ENCODE measurements at places on chromosomes 7 and 10.

- no peak overlapping the region for H3K4me3 ChIP-seq
- H3K27me3 ChIP-seq: no peaks in the 10 kb centered on the region
- H3K4me1 ChIP-seq: no peaks in the 10 kb centered on the region
- no peak overlapping the region for H3K27ac ChIP-seq
These were observed 421.3 kb upstream of the NUPR2 start for GRCh38 chr7:56537477-56537876.

DNA sequence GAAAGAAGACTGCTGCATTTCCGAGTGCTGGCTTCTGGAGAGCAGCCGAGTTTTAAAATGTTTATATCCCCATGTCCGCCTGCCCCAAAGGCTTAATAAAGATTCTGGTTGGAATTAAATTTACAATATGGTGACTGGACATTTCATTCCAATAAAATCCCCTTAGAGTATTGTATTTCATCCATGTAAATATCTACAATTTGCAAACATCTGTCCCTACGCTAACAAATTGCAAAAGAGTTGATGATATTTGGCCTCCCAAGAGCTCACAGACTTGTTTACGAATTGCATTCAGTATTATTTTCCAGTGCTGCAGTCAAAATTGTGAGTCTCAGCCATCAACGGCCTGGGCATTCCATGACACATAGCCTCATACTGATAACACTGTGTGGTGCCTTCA, 50.1 kb downstream of the PLEKHS1 start:
- no peaks in the 10 kb centered on the region for H3K4me1 ChIP-seq
- no peak overlapping the region for H3K27ac ChIP-seq
- no peak overlapping the region for H3K4me3 ChIP-seq
- H3K27me3 ChIP-seq: peaks cover 45% of the 10 kb centered on the region
- DNase-seq: no peak

GRCh38 chr10:80356989-80357850, 639 bp downstream of the DYDC2 start:
- peak overlapping the region; percentile 22 for H3K4me3 ChIP-seq
- H3K27me3 ChIP-seq: peaks cover 38% of the 10 kb centered on the region
- no peaks in the 10 kb centered on the region for H3K36me3 ChIP-seq
- no peak overlapping the region for H3K27ac ChIP-seq
- H3K4me1 ChIP-seq: peaks cover 10% of the 10 kb centered on the region

GRCh38 chr7:12909483-12909882, 222.1 kb downstream of the ARL4A start:
- no peaks in the 10 kb centered on the region for H3K4me1 ChIP-seq
- H3K36me3 ChIP-seq: no peaks in the 10 kb centered on the region
- no peak for DNase-seq
- no peaks in the 10 kb centered on the region for H3K27me3 ChIP-seq
- no peak overlapping the region for H3K27ac ChIP-seq

DNA sequence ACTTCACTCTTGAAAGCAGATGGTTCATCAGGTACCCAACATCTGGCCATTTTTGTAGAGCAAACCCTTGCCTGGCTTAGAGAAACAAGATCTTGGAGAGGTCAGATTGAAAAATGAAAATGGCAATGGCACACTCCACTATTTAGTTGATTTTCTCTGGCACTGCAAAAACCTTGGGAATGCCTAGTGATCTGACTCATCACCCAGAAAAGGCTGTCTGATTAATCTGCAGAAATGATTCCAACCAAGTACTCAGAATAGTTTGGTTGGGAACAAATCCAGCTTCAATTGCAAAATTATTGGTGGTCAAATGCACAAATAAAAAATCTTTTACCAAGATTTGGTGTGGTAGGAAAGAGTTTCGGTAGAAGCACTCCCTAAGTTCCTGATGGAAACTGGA, 351.2 kb downstream of the PHTF2 start:
- no peak for DNase-seq
- H3K27me3 ChIP-seq: no peaks in the 10 kb centered on the region
- H3K4me3 ChIP-seq: no peak overlapping the region

- DNase-seq: no peak
- H3K36me3 ChIP-seq: no peaks in the 10 kb centered on the region
- H3K27ac ChIP-seq: no peak overlapping the region
- H3K4me1 ChIP-seq: no peaks in the 10 kb centered on the region
- no peak overlapping the region for H3K4me3 ChIP-seq
- peaks cover 4% of the 10 kb centered on the region for H3K27me3 ChIP-seq
These were observed 566.6 kb downstream of the KCNMA1 start for GRCh38 chr10:77071001-77071511.

DNA sequence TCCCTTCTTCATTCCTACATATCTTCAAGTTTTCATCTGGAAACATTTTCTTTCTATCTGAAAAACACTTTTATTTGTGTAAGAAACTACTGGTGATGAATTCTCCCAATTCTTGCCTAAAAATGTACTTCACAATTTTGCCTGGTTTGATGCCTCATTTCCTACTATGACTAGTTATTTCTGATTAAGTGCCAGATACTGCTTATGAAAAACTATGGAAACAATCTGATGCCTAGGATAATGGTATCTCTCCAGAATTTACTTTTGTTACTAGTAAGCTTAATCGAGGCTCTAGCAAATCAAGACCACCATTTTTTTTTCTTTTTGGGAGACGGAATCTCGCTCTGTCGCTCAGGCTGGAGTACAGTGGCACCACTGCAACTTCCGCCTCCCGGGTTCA, 31.3 kb downstream of the CACUL1 start:
- H3K4me3 ChIP-seq: no peak overlapping the region
- H3K36me3 ChIP-seq: peaks cover 12% of the 10 kb centered on the region
- H3K4me1 ChIP-seq: no peaks in the 10 kb centered on the region
- no peak overlapping the region for H3K27ac ChIP-seq

GRCh38 chr7:151232917-151233701, 826 bp downstream of the CHPF2 start:
- peaks cover 33% of the 10 kb centered on the region for H3K4me1 ChIP-seq
- DNase-seq: peak; percentile 80
- peaks cover 32% of the 10 kb centered on the region for H3K36me3 ChIP-seq
- peak overlapping the region; percentile 100 for H3K4me3 ChIP-seq
- H3K27me3 ChIP-seq: no peaks in the 10 kb centered on the region
- H3K27ac ChIP-seq: peak overlapping the region; percentile 99

GRCh38 chr7:112439476-112439875, 10.8 kb upstream of the IFRD1 start:
- H3K27me3 ChIP-seq: peaks cover 5% of the 10 kb centered on the region
- H3K27ac ChIP-seq: no peak overlapping the region
- H3K4me1 ChIP-seq: no peaks in the 10 kb centered on the region
- H3K4me3 ChIP-seq: no peak overlapping the region
- DNase-seq: no peak

- H3K36me3 ChIP-seq: peaks cover 36% of the 10 kb centered on the region
- peaks cover 31% of the 10 kb centered on the region for H3K4me1 ChIP-seq
- peaks cover 2% of the 10 kb centered on the region for H3K27me3 ChIP-seq
- no peak for DNase-seq
These were observed 56.6 kb downstream of the INPP5A start for GRCh38 chr10:132593900-132594876.

GRCh38 chr10:84537447-84537931, 209.1 kb downstream of the CCSER2 start:
- H3K4me3 ChIP-seq: no peak overlapping the region
- H3K27me3 ChIP-seq: peaks cover 17% of the 10 kb centered on the region
- peaks cover 8% of the 10 kb centered on the region for H3K4me1 ChIP-seq
- H3K36me3 ChIP-seq: no peaks in the 10 kb centered on the region

GRCh38 chr7:80629023-80629422, 9.4 kb upstream of the CD36 start:
- no peak overlapping the region for H3K4me3 ChIP-seq
- DNase-seq: no peak
- H3K36me3 ChIP-seq: no peaks in the 10 kb centered on the region
- H3K27ac ChIP-seq: no peak overlapping the region

DNA sequence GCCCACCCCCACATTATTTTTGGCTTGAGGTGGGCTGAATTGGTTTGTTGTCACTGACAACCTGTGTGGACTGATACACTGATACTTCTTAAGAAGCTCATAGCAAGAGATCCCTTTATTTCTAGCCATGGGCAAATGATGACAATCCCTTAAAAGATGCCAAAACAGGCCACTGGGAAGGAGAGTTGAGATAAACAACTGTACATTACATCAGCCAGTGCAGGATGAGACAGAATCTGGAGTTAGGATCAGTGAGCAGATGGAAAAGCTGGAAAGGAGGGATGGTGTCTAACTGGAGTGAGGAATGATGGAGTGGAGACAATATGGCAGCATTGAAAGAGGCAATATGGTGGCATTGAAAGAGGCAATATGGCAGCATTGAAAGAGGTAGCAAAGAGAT, 195.9 kb upstream of the LYZL2 start:
- no peaks in the 10 kb centered on the region for H3K36me3 ChIP-seq
- H3K27ac ChIP-seq: no peak overlapping the region
- H3K4me1 ChIP-seq: no peaks in the 10 kb centered on the region
- H3K4me3 ChIP-seq: no peak overlapping the region

DNA sequence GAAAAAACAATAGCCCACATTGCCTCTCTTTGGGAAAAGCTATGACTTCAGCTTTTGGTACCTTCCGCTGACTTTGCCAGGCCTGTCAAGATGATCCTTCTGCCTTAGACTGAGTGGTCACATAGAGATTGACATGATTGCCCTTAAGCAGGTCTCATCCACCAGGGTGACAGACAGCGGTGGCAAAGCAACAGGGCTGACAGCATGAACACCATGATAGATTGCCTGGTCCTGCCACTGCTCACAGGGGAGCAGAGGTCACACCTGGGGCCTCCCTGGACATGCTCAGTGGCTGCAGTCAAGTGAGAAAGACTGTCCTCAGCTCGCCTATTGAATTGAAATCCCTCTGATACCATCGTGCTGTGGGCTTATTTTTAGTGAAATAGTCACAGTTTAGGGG, 1080.2 kb downstream of the KCNMA1 start:
- no peak overlapping the region for H3K4me3 ChIP-seq
- no peaks in the 10 kb centered on the region for H3K36me3 ChIP-seq
- DNase-seq: no peak

DNA sequence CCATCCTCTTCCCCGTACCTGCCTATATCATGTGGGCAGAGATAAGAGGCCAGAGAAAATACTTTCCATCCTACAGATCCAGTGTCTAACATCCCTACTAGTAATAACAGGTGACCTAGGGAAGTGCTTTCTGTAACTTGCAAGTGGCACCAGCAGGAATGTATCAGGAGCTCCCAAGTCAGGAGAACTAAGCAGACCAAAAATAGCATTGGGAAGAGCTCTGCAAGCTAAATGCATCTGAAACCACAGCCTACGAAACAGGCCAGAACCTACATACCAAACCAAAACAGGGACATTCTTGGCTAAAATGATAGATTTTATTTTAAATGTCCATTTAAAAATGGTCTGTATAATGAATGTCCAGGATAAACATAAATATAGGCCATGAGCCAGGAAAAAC, 680.8 kb downstream of the PHTF2 start:
- no peaks in the 10 kb centered on the region for H3K27me3 ChIP-seq
- no peak overlapping the region for H3K4me3 ChIP-seq
- no peaks in the 10 kb centered on the region for H3K36me3 ChIP-seq

DNA sequence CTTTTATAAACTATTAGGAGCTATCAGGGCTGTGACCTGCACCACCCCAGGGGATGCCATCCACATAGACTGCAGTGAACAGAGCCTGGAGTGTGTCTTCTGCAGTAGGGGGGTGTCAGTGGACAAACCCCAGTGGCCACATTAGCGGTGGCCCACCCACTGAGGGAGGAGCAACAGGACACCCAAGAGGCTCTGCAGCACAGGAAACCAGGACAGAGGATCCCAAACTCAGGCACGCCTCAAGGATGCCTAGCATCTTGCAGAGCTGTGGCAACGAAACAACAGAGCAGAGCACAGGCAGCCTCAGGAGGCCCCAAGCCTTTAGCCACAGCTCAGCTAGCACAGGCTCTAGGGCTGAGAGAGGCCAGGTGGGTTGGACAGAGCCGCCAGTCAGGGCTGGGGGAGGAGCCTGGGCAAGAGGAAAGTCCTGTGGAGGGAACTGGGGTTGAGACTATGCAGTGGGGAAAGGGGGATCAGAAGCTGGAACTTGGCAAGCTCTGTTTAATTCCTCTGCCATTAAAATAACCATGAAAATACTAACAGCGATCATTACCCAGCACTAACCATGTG, 53.8 kb downstream of the GRID1 start:
- no peaks in the 10 kb centered on the region for H3K27me3 ChIP-seq
- no peak overlapping the region for H3K27ac ChIP-seq
- no peak overlapping the region for H3K4me3 ChIP-seq

GRCh38 chr10:106631016-106631702, 533.3 kb downstream of the SORCS1 start:
- no peak for DNase-seq
- H3K4me1 ChIP-seq: no peaks in the 10 kb centered on the region
- no peak overlapping the region for H3K4me3 ChIP-seq
- H3K27ac ChIP-seq: no peak overlapping the region
- H3K36me3 ChIP-seq: no peaks in the 10 kb centered on the region
- H3K27me3 ChIP-seq: no peaks in the 10 kb centered on the region

DNA sequence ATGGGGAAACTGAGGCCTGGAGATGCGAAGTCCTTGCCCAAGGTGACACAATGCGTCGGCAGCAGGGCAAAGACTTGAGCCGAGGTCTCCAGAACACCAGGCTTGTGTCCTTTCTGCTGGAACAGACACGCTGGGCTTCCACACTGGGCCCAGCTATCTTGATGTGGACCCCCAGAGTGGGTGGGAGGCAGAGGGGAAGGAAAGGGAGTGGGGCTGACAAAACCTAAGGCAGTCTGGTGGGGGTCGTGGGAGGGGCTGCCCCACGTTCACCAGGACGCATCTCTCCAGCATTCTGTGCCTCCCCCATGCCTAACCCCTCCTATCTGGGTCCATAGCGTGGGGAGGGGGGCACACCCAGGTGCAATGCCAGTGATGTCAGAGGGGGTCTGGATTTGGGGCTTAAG, 38.1 kb downstream of the PPIF start:
- H3K4me3 ChIP-seq: no peak overlapping the region
- H3K27ac ChIP-seq: no peak overlapping the region
- DNase-seq: no peak
- H3K4me1 ChIP-seq: peaks cover 2% of the 10 kb centered on the region
- no peaks in the 10 kb centered on the region for H3K27me3 ChIP-seq

- no peak for DNase-seq
- no peak overlapping the region for H3K4me3 ChIP-seq
- no peaks in the 10 kb centered on the region for H3K27me3 ChIP-seq
- no peaks in the 10 kb centered on the region for H3K36me3 ChIP-seq
- no peaks in the 10 kb centered on the region for H3K4me1 ChIP-seq
These were observed 149.2 kb downstream of the PLPP4 start for GRCh38 chr10:120606051-120606764.

- H3K36me3 ChIP-seq: no peaks in the 10 kb centered on the region
- no peak overlapping the region for H3K4me3 ChIP-seq
- no peaks in the 10 kb centered on the region for H3K4me1 ChIP-seq
- peak; percentile 63 for DNase-seq
- no peak overlapping the region for H3K27ac ChIP-seq
These were observed 44.6 kb upstream of the RSBN1L start for GRCh38 chr7:77651575-77652162.

Data from activated CD8-positive, alpha-beta T cell treated with anti-CD3 and anti-CD28 coated beads, Interleukin-2, amount 10 ng/mL, durations not matched to agents 7 days and 5 days (primary cell).